Hindlimb muscle (tissue), 1 donor: ENCODE measurements at places on chromosomes 4 and X. TPM values are rescaled to one million over a fixed set of nuclear protein-coding genes. Genes with fewer than 3 reads are reported as not detected.

Gene NLGN3
- 2.5 TPM for polyA plus RNA-seq

Gene CT47B1
- not detected for polyA plus RNA-seq

Gene PNCK
- 3.5 TPM for polyA plus RNA-seq

Gene ANKRD37
- 16.0 TPM for polyA plus RNA-seq
